ENCODE measurements at places on chromosomes 12 and 14.

- no peak for DNase-seq
These were observed 7.6 kb downstream of the TEDC1 start for GRCh38 chr14:105498430-105499255.

- no peak for DNase-seq
These were observed 281.2 kb downstream of the RGS6 start for GRCh38 chr14:72213424-72213823.

DNA sequence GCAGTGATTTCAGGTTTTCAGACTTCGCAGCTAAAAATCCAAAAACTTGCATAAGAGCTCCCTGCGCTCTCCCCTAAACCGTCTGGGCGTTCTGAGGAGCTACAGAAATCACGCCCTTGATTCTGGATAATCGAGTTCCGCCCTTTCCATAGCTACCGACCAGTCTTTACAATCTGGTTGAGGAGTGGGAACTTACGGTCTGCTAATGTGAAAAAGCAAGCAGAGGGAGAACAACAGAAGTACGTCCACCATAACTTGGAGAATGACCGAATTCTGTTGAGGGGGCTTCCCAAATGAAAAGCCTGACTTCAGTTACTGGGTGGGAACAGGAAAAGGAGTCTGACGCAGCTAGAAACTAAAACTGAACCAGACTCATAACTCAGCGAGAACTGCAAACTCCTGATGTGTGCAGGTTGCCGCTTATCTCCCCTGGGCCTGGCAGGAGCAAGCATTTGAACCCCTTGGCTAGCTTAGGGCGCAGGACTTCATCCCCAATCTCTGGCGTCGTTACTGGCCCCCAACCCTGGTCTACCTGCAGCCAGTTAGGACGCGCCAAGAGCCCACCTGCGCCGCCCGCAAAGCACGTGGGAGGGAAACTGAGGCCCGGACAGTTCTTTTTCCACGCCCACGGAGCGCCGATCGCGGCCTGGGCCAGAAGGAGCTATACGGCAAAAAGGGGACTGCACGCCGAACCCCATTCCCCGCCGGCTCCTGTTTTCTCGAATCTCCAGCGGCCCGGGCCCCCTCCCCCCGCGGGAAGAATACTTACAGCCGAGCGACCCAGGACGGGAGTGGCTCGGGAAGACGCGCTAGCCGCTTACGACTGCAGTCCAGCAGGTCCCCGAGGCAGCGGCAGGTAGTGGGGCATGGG is 838 bp downstream of the LRIG3 start:
- DNase-seq, result no peak

GRCh38 chr12:88202500-88202899 is 60.4 kb downstream of the TMTC3 start:
- DNase-seq, result no peak

GRCh38 chr12:104055686-104056388 is 5.8 kb upstream of the GLT8D2 start:
- no peak for DNase-seq

DNA sequence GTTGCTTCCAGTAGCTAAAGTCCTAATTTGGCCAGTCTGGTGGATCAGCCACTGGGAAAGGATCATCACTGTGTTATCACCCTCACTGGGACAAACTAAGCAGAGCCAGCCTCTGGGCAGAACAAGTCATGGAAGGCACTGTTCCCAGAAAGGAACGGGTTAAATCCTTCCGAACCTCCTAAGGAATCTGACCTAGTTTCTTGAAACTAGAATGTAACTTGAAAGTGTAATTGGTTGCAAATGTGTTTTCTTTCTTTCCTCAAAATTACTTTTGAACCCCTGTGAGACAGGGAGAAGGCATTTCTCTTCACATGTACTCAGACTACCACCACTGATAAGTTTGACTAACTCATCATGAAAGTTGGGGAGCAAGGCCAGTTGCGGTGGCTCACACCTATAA is 18.7 kb upstream of the KICS2 start:
- DNase-seq, result no peak

DNA sequence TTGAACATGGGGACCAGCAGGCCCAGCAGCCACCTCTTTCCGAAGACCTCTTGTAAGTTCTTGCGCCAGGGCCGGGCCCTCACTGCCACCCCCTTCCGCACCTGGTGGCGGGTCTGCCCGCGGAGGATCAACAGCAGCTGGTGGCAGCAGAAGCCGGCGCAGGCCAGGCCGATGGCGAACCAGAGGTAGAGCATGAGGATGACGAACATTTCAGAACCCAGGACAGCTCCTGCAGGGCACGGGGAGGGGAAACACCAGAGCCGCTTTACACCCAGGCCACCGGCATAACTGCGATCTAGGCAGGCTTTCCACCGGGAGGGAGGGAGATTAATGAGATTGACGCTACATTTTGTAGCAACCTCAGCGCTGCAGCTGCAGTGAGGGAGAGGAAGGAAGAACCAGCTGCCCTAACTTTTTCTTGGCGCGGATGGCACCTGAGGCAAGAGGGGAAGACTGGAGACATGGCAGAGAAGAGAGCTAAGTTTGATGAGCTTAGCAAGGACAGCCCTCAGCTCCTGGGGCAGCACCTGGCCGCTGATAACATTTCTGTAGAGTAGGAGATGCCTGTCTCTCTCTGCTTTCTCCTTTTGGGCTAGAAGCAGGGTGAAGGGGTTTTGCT is 7.8 kb downstream of the ZDHHC22 start:
- DNase-seq, result peak; percentile 82

DNA sequence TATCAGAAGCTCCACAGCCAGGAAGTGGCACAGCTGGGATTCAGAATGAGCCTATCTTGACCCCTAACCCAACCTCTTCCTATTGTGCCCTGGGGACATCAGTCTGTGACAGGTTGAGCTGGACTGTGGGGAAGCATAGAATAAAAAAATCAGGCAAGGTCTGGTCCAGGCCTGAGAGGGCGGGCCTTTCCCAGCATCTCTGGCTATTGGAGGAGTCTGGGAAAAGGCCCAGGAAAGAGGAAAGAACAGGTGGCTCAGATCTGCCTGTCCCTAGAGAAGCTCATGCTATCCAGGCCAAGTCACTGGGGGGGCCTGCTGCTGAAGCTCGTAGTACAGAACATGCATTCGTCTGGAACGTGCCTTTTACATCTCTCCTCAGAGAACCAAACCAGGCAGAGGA is 100.5 kb downstream of the PPM1H start:
- no peak for DNase-seq

DNA sequence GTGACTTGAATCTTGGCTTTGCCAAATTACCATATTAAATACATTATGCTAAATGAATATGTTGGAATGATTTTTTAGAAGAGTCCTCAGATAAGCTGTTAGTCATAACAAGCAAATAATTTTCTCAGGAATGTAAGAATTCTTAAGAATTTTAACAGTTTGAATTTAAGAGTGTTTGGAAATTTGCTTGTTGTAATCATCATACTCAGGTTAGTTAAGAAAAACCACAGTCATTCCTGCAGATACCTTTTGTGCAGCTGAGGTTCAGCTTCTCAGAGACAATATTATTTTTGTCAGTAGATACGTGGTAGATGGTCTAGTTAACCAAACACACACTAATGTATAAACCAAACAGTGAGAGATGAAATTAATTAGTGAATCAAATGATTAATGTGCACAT is 8.9 kb downstream of the WNK1 start:
- DNase-seq, result no peak

DNA sequence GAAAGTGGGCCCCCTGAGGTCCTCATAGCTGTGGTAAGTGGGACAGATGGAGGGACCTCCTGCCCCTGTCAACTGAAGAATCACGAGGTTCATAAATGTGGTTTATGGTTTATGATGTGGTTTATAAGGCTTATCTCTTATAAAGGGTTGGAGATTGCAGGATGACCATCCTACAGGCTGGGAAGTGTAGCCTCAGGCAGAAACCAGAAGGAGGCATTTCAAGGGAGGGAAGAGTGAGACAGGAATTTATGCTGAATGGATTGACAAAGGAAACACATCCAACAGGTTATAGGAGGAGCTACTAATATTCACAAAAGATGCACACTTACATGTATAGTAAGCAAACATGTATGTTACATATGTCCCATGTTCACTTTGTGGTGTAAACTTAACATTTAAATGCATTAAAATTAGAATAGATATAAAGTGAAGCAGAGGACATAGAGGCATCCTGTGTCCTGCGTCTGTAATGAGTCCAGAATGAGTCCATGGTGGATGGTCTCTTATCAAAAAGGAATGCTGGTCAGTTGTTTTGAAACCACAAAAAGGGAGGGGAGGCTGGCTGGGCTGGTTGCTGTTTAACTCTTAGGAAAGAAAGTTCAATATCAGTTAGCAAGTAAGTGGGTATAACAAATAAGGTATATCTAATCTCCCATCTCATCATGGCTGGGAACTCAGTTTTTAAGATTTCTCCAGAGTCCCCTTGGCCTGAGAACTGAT is 149.0 kb upstream of the RMST start:
- DNase-seq, result no peak

DNA sequence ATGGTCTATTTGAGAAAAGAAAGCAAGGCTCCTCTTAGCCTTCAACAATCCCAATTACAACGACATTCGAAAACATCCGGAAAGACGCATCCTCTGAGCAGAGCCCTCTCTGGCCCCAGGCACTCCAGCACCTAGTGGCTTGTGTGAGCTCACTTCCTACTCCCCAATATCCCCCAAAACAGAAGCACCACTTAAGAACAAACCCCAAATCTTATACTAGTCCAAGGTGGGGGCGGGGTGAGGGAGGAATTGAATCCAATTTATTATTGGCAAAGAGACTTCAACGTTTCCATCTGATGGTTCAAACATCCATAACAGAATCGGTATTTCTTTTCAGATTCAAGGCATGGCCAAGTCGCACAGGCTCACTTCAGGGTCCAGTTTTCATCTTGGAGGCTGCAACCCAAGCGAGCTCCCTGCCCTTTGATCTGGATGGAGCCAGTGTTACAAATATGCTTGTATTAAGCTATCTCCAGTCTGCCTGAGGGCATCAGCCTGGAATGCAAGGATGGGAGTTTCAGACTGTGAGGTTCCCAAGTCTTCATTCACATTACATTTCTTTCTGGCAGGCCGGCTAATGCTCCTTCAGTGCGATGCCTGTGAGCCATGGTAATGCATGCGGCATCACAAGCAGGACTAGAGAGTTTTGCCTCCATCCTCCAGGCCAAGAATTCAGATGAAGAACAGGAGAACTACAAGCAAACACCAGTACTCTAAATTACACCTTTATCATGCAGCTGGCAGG is 132.5 kb upstream of the FOXN3 start:
- no peak for DNase-seq

GRCh38 chr12:65740506-65740872 is 83.8 kb upstream of the HMGA2 start:
- DNase-seq, result no peak

DNA sequence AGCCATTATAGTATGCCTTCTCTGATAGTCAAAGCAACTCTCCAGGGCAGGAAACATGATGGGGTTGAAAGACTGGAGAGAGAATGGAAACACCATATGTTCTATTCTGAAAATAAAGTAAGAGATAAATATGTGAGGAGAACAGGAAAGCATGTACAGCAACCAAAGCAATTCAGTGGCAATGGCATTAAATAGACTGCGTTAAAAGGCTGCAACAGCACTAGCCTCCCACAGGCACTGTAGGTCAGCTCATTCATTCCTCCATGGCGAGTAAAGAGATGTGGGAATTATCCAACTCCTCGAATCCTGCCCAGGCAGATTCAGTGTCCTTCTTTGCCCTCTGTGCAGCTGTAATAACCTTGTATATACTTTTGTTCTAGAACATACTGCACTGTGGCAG is 43.8 kb downstream of the ANO6 start:
- no peak for DNase-seq

DNA sequence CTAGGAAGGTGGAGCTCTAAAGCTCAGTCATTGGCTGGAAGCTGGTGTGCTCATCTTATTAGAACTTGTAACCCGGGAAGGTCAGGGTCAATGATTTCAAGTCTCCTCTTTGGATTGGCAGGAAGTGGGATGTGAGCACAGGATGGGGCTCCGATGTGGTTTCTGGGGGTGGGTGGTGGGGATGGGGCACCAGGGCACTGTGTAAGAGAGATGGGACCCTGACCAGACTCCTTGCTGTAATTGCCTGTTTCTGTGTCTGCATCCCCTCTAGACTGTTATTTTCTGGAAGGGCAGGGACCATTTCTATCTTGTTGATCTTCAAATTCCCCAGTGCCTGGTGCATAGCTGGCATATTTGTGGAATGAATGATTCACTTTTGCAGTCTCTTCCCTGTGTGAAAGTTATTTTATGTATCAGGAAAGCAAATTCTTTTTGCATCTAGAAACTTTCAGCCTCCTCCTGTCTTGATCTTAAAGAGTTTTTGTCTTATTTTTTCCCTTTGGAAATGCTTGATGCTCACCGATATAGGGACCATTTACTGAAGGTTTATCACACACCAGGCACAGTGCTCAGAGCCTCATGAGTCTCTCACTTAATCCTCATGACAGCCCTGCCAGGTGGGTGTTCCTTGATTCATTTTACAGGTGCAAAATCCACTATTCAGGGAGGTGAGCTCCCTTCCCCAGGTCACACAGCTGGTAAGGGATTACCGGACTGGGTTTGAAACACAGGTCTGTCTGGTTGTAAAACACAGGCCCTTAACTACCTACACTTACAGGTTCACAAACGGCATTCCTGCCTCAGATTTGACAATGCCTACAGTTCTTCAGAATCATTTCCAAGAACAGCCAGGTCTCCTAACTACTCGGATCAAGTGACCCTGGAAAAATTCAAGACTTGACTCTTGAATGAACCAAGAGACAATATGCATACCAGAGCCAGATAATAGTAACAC is 86.9 kb upstream of the IGF1 start:
- no peak for DNase-seq

DNA sequence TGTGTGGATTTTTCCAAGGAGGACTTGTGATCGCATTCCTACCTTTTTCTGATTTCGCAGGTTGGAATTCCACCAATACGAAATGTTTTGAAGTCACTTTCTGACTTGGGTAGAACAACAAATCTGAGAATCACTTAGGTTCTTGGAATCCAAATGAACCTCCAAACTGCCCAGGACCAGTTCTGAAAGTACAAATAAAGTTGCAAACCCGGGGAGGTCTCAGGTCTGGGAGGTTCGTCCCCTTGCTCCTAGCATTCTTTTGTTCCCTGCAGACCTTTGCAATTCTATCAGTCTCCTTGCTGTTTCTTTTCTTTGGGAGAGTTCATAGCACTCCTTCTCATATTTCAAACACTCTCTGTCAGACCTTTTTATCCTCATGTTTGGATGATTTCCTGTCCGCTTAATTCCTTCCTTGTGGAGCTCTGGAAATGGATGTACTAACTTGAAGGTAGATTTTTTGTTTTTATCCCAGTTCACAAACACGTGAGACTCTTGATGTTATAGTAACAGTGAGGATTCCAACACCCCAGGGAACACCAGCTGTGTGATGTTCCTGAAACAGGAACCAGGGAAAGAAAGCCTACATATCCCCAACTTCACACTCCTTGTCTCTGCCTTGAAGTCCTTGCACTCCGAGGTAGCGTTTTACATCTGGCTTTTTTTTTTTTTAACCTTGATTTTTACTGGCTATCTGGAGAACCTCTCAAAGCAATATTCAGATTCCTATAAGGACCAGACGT is 70.6 kb downstream of the TMEM132C start:
- DNase-seq, result no peak

- DNase-seq, result no peak
These were observed 250.9 kb upstream of the OR4E1 start for GRCh38 chr14:21924479-21924878.

- peak; percentile 30 for DNase-seq
These were observed 30.3 kb downstream of the SCN8A start for GRCh38 chr12:51621156-51621922.

Data from suppressor macrophage treated with lipopolysaccharide for 1 hour (primary cell).